ENCODE measurements at places on chromosomes 13 and 19. TPM values are rescaled to one million over a fixed set of nuclear protein-coding genes. Genes with fewer than 3 reads are reported as not detected.

The LRRC8E gene
- 8.5 TPM for total RNA-seq

The SYNGR4 gene
- not detected for total RNA-seq

The MBD3 gene
- 115 TPM for total RNA-seq

The PLK5 gene
- total RNA-seq = not detected

The KANK2 gene
- total RNA-seq = 75.1 TPM

The CBY2 gene
- not detected for total RNA-seq

The FPR3 gene
- total RNA-seq = not detected

The PRSS57 gene
- not detected for total RNA-seq

The ADAT3 gene
- 4.0 TPM for total RNA-seq

The WTIP gene
- total RNA-seq = 8.3 TPM

The ZNF132 gene
- total RNA-seq = 3.0 TPM

The CEACAM19 gene
- total RNA-seq = 0.23 TPM

The RDH8 gene
- not detected for total RNA-seq

The TDRD3 gene
- 6.7 TPM for total RNA-seq

The MCEMP1 gene
- total RNA-seq = not detected

The ZNF99 gene
- not detected for total RNA-seq

The NCAN gene
- not detected for total RNA-seq

The ACER1 gene
- not detected for total RNA-seq

The CCDC159 gene
- total RNA-seq = 0.63 TPM

The KRTDAP gene
- not detected for total RNA-seq

The FUT6 gene
- total RNA-seq = not detected

The ADGRE2 gene
- 0.17 TPM for total RNA-seq

The ELOF1 gene
- total RNA-seq = 79.0 TPM

The ATP8A2 gene
- 2.7 TPM for total RNA-seq

The POSTN gene
- total RNA-seq = 2.0 TPM

The TICAM1 gene
- total RNA-seq = 1.7 TPM

The MAU2 gene
- 12.8 TPM for total RNA-seq

The URAD gene
- not detected for total RNA-seq

The PRTN3 gene
- not detected for total RNA-seq

All from Daoy (cell line).